Activated CD4-positive, alpha-beta T cell treated with anti-CD3 and anti-CD28 coated beads for 4 hours (primary cell): ENCODE measurements at places on chromosomes 11 and 22.

- DNase-seq = no peak
Measured at GRCh38 chr11:115522302-115522701, 18.1 kb upstream of the CADM1 start.

DNA sequence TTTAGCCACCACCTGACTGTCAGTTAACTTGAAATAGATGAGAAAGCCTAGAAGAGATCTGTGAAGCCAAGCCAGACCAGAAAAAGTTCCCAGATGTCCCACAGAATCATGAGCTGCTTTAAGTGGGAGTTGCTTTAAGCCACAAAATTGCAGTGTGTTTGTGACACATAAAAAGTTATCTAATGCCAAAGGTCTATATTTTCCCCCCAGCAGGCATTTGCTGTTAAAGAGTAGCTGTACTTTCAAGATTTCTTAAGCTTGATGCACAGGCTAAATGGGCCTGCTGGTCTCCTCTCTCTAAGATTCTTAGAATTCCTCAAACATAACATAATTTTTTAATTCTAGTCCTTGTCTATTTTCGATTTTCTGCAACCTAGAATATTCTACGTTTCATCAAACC lies 825.7 kb downstream of the FAM181B start:
- no peak for DNase-seq

DNA sequence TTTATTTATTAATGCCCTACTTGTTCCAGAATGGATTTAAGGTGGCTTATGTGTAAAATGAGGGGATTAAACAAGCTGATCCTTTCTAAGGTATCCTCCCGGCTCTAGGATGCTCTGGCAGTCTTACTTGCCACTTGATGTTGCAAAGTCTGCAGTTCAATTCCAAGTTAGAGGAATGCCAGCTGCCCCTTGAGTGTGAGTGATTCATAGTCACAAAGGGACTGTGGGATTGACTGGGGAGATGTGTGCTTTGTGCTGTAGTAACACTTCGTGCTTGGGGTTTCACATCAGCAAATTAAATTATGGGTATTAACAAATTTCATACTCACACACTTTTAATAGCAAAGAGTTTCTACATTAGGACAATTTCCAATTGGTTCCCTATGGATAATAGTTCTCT lies 550.8 kb upstream of the CADM1 start:
- no peak for DNase-seq

GRCh38 chr22:47047321-47048122 lies 285.1 kb downstream of the TBC1D22A start:
- DNase-seq = no peak

- no peak for DNase-seq
Measured at GRCh38 chr11:117444256-117444655, 116.6 kb downstream of the CEP164 start.

GRCh38 chr22:24867323-24868022 lies 61.5 kb downstream of the SGSM1 start:
- DNase-seq = no peak
